ENCODE measurements at places on chromosomes 3 and 15.

DNA sequence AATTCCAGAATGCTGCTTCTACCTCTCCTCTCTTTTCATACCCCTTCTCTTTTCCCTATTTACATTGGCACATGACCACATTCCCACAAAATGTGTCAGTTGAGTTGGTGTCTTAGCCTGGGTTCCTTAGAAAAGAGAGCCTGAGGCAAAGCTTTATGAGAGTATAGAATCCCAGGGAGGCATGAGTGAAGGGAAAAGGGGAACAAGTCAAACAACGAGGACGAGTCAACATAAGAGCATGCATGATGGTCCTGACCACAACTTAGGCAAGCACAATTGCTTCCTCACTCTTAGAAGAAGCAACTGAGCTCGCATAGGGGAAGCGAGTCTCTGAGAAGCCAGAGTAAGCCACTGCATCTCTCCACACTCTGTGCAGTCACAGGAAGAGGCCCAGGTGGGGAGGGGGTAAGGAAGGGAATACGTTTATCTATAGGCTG is 15.4 kb upstream of the ZNF774 start:
- DNase-seq, result peak; percentile 55

DNA sequence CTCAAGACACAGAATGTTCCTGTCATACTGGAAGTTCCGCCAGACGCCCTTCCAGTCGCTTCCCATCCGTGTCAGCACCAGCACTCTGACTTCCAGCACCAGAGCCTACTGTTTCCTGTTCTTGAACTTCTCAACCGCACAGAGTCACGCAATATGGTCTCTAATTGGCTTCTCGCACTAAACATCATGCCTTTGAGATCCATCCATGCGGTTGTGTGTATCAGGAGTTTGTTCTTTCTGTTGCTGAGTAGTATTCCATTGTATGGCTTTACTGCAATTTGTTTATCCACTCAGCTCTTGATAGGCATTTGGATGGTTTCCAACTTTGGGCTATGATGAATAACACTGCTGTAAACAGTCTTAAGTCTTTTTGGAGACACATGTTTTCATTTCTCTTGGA is 112.1 kb downstream of the LRRK1 start:
- peak; percentile 78 for DNase-seq

GRCh38 chr3:172904711-172905373 is 154.3 kb downstream of the ECT2 start:
- DNase-seq, result no peak

DNA sequence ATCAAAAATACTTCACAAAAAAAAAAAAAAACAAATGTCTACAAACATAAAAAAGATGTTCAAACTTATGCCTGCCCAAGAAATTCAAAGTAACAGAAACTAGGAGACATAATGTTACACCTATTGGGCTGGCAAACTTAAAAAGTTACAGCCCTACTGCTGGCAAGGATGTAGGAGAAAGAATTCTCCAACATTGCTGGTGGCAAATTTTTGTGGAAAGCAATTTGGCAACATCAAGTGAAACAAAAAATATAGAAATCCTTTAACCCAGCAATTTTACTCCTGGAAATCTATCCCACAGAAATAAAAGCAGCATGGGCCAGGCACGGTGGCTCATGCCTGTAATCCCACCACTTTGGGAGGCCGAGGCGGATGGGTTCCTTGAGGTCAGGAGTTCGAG is 73.2 kb downstream of the STAG1 start:
- no peak for DNase-seq

DNA sequence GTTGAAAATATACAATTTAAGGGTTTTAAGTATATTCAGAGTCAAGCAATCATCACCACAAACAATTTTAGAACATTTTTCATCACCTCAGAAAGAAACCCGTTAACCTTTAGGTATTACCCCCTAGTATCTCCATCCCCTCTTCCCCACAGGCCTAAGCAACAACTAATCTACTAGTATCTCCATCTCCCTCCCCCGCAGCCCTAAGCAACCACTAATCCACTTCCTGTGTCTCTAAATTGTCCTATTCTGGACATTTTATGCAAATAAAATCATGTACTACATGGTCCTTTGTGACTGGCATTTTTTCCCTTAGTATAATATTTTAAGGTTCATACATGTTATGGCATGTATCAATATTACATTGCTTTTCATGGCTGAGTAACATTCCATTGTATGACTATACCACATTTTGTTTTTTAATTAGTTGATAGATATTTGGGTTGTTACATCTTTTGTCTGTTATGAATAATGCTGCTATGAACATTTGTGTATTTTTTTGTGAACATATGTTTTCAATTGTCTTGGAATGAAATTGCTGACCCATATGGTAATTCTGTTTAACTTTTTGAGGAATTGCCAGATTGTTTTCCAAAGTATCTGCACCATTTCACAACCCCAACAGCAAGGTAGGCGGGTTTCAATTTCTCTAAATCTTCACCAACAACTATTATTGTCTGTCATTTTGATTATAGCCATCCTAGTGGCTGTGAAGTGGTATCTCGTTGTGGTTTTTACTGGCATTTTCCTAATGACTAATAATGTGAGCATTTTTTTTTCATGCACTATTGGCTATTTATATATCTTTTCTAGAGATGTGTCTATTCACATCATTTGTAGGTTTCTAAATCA is 215.6 kb upstream of the CD96 start:
- DNase-seq, result no peak

DNA sequence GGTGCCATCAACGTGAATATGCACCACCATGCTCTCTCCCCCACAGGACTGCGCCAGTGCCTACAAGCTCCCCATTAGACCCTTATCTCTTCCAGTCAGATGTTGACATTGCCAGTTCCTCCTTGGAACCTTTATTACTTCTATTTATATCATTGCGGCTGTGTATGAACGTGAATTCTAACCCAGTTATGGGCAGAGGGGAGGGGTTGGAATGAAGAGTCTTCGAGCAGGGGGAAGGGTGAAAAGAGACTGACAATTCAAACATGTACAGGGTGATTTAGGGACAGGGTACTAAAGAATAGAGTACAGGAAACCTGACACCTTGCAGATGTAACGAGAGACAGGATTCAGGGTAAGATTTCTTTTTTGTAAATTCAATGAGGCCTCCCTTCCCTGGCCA is 41.8 kb upstream of the ST6GAL1 start:
- DNase-seq, result no peak

DNA sequence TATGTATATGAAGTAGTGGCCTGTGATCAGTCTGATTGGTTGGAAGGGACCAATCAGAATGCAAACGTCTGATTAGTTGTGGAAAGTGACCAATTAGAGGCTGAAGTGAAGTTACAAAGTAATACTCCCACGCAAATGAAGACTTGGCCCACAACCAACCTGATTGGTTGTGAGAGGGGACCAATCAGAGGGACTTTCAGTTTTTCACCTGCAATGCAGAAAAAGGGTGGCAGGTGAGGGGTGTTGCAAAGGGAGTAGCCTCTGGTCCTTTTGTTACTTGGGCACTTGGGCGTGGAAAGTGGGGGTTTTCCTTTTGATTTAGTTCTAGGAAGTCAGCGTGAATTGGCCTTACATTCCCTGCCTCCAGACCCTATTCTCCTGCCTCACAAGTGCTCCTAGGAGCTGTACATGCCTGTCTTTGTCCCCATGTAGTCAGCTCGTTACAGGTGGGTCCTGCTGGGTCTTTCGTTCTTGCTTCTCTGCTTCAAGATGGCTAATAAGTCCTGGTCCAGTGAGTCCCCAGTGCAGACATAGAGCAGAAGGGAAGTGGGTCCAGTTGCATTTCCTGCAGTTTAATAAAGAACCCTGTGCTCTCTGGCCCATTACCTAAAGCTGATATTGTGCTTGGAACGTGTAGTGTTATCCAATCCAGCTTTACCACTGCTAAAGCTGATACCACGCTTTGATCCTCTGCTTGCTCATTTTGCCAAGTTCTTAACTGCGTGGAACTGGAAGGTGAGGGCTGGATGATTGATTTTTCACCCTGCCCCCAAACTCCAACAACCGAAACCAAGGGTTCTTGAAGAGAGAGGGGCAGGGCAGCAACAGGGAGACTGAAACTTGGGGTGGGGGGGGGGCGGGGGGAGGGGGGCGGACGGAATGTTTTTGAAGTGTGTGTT is 46.0 kb upstream of the CD47 start:
- DNase-seq, result no peak

- peak; percentile 97 for DNase-seq
Measured at GRCh38 chr15:96273317-96274086, 57.0 kb upstream of the NR2F2 start.

GRCh38 chr3:115072265-115073021 is 74.6 kb downstream of the ZBTB20 start:
- DNase-seq, result peak; percentile 55

DNA sequence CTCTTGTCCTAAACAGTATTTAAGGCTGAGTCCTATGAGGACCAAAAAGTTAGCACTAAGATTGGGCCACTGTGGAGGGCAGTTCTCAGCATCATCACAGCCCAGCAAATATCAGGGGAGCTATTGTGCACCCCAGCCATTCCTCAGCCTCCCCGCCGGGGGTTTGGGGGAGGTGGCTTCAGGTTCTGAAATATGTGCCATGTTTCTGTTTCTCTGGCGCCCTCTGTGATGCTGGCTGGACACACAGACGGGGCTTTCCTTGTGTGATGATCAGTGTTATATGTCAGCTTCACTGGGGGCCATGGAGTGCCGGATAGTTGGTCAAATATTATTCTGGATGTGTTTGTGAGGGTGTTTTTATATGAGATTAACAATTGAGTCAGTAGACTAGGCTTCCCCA is 106.8 kb downstream of the GABRG3 start:
- no peak for DNase-seq

GRCh38 chr3:32457971-32458471 is 44.6 kb downstream of the CMTM6 start:
- DNase-seq, result no peak

DNA sequence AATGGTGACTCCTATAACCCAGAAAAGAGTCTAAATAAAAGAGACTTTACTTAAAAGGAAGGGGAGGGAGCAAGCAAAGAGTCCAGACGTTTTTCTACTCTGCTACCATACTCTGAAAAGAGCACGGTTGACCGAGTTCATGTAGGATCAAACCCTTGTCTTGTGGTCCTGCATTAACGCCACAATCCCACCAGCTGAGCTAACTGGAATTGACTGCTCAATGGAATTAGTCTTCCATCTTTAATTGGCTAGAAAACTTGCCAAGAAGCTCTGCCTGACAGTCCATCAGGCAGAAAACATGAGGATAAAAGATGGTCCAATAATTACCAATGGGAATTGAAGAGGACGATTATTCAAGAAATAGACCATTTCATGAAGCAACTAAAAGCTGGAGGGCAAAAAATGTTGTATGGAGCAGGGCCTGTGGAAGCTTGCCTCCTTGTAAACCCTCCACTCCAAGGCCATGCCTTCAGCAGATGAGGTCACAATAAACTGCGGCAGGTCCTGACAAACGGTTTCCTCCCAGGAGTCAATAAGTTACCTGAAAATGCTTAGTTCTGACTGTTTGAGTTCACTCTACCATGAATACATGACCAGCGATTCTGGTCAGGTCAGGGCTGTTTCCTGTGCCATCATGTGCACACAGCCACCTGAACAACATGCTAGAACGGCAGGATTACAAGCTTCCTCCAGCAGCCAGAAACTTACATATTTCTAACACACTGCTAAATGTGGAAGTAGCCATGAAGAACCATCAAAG is 35.6 kb upstream of the ARHGEF3 start:
- no peak for DNase-seq

DNA sequence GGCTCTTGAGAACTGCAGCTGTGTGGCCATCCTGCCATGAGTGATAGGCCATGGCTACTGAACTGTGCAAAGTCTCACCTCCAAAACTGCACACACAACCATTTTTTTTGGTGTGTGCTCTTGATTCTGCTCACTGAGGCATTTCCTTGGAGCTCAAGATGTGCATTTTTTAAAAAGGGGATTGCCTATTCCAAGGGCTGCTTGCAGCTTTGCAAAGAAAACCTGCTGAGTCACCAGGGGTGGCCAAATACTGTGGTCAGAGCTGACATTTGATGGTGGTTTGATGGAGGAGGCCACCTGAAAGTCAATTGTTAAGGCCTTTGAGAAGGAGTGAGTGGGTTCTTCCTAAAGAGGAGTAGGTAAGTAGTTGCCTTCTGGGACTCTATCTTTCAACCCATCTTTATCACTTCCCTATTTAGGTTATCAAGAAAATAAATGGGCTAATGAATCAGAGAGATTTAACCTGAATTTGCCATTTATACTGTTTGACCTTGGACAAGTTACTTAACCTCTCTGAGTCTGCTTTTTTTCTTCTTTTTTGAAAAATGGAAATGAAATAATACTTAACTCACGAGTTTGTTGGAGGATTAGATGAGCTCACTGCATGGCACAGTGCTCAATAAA is 87.9 kb downstream of the CHST2 start:
- DNase-seq, result peak; percentile 26

DNA sequence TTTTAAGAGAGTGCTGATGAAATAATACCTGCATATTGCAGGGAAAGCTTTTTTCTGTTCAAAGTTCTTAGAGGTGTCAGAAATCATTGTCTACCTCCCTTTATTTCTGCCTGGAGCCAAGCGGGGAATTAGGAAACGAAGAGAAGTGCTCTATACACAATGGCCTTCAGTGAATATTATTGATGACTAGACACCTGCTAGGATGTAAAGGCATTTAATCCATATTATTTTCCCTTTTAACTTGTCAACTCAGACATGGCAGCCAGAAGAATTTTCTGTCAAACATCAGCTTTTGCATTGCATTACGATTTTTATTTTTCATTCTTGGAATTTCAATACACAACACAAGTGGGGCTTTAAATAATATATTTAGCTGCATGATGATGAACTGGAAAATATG is 24.7 kb downstream of the CADM2 start:
- DNase-seq, result no peak

GRCh38 chr3:143578810-143579435 is 269.3 kb downstream of the SLC9A9 start:
- DNase-seq, result no peak

DNA sequence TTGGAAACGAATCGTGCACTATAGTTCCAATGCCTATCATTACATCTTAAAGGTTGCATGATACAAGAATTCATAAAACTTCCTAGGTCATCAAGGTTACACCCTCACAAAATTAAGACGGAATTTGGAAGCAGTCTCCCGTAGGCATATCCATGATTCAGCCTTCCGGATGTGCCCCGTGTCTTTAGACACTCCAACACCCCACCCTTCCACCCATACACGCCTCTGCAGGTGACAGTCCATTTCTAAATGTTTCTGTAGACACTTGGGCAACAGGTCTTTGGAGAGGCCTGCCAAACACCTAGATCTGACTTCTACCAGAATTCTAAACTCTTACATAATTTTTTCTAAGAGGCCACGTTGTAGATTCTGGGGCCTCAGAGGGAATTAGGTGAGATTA is 49.8 kb downstream of the LDHAL6B start:
- no peak for DNase-seq

GRCh38 chr3:37673401-37673800 is 188.3 kb upstream of the CTDSPL start:
- DNase-seq, result no peak

DNA sequence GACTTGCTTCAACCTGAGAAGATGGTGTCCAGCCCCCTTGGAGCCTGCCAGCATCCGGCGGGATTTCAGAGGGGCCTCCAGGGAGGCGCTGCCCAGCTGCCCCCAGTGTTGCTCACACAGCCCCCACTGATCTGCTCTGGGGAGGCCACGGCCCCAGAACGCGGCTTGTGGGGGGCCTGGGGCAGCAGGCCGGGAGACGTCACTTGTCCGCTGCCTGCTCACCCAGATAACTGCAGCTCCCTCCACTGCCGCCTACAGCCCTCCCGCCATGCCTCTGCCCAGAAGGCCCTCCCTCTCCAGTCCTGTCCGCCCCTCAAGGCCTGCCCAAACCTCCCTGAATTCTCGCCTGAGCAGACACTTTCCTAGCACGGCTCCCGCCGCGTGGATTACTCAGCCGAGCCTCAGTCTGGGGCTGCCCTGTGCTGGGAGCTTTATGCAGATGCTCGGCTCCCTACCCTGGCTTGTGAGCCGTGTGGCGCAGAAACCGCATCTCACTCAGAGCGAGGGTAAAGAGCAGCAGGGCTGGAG is 17.2 kb upstream of the ADIPOQ start:
- no peak for DNase-seq

All from SJSA1 (cell line).